ENCODE measurements at places on chromosomes 5 and 9. TPM values are rescaled to one million over a fixed set of nuclear protein-coding genes. Genes with fewer than 3 reads are reported as not detected.

Gene CCNI2
- not detected for total RNA-seq

Gene ZBTB26
- 9.1 TPM for total RNA-seq

DNA sequence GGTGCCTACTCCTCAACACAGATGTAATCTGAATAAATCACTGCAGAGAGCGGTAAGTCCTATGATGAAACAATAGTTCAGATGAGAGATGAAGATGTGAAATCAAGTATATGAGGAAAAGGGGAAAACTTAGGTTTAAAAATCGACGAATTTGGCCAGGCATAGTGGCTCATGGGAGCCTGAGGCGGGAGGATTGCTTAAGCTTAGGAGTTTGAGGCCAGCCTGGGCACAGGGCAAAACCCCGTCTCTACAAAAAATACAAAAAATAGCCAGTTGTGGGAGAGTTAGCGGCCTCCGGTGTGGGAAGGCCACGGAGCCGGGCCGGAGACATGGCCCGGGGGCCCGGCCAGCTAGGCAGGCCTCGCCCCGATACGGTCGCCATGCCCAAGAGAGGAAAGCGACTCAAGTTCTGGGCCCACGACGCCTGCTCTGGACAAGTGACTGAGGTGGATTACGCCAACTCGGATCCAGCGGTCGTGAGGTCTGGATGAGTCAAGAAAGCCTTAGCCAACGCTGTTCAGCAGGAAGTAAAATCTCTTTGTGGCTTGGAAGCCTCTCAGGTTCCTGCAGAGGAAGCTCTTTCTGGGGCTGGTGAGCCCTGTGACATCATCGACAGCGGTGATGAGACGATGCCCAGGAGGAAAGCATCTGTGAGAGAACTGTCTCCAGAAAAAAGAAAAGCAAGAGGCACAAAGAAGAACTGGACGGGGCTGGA is 62.8 kb upstream of the SUB1 start:
- DNase-seq, result no peak

GRCh38 chr5:130213607-130214006 is 309.3 kb downstream of the CHSY3 start:
- DNase-seq, result no peak

GRCh38 chr9:117516676-117517632 is 102.1 kb upstream of the ASTN2 start:
- no peak for DNase-seq

Gene EXOSC3
- 146 TPM for total RNA-seq

- no peak for DNase-seq
These were observed 534 bp downstream of the SRFBP1 start for GRCh38 chr5:121962347-121962670.

GRCh38 chr9:36036253-36036779 is 397 bp upstream of the RECK start:
- DNase-seq, result no peak
